ENCODE measurements at places on chromosomes 11 and 22.

- no peak for DNase-seq
Measured at GRCh38 chr11:102276783-102277182, 40.5 kb upstream of the BIRC3 start.

DNA sequence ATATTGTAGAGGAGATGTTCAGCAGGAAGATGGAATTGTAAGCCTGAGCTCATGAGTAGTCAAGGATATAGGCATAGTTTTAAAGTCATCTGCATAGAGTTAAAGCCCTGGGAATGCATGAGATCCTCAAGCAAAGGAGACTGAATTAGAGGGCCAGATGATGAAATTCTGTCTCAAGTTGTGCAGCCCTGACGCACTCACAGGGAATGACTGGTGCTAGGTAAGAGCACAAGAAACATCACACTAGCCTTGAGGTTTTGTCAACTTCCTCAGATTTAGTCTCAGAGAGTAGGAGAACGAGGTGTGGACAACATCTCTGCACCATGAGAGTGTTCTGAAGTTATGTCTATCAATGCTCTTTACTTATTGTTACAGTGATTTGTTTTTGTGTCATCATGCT is 5.8 kb downstream of the RAB38 start:
- no peak for DNase-seq

DNA sequence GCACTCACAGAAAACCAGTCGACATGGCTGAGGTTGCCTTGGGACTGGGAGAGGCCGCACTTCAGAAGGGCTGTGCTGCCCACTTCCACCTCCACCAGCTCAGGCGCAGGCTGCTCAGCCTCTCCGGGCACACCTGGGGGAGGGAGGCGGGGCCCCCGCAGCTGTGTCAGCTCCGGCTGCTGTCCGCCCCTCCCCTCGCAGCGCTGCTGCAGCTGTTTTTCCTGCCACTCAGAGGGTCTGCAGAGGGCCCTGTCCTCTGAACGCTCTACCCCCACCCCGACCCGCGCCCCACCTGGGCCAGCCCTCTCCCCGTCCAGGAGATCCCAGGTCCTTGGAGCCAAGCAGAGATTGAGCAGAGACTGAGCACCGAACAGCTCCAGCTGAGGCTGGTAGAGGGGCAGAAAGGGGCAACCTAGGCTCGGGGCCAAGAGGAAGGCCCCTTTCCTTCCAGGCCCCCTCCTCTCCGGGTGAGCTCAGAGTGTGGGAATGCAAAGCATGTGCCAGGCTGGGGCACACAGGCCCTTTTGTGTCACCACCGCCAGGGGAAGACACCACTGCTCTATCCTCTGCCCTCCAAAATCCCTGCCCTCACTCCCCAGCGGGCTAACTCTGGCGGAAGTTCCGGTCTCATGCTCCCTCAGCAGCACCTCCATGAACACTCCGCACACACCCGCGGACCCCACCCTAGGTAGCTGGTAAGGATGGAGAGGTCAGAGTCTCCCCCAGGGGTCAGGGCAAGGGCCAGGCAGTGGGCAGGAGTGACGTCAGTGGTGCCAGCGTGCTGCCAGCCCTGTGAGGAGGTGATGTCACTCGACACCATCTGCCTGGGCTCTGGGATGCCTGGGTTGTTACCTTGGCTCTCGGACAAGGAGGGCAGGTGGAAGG is 1.6 kb downstream of the MCAM start:
- peak; percentile 58 for DNase-seq

GRCh38 chr11:67352546-67353316 is 615 bp downstream of the POLD4 start:
- DNase-seq, result no peak

- DNase-seq, result no peak
Measured at GRCh38 chr11:61460986-61461385, 31.1 kb downstream of the SDHAF2 start.

DNA sequence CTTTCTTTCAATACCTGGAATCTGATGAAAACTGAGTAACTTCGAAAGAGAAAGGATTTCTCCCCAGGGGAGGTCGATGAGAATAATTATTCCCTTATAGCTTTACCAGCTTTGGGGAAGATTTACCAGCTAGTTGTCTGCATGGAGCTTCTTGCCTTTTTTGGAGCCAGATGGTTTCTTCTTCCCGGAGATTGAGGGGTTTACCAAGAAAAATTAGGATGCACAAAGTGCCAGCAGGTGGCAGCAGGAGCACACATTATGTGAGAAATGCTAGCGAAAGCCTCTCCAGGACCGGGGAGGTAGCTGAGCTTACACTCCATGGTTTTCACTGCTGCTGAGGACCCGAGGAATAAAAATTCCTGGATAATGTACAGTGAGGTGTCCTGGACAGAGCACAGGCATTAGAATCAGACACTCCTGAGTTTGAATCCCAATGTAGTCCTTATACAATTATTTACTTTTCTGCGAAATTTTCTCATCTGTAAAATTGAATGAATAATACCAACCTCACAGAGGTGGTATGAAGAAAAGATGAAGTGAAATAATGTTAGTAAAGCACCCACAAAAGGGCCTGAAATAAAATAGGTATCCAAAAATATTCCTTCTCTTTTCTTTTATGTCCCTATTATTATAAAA is 46.0 kb upstream of the PARVA start:
- peak; percentile 68 for DNase-seq

GRCh38 chr11:9386901-9387300 is 2.4 kb downstream of the IPO7 start:
- DNase-seq, result no peak

DNA sequence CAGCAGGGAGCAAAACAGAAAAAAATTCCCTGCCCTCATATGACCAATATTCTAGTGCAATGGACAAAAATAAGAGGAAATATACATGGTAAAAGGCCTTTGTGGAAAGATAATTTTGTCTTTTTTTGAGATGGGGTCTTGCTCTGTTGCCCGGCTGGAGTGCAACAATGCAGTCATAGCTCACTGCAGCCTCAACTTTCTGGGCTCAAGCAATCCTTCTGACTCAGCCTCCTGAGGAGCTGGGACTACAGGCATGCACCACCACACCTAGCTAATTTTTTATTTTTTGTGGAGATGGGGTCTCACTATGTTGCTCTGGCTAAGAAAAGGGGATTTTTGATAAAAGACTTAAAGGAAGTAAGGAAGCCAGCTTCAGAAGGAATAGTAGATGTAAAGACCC is 25.7 kb upstream of the DDX10 start:
- no peak for DNase-seq

DNA sequence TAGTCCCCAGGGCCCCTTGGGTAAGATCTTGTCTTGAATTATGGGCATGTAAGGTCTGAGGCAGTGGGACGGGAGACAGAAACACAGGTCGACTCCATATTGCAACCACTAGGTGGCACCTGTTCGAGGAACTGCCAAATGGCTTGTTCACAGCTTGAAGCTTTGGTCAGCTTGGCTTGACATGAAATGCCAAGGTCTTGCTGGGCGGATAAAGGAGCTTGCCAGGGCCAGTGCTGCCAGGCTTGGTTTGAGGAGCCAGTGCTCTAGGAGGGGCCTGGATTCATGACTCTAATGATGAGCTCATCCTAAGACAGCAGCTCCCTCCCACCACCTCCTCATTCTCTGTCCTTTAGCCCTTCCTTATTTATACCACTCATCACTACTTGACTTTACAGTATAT is 11.9 kb upstream of the NRIP3 start:
- peak; percentile 58 for DNase-seq

- no peak for DNase-seq
Measured at GRCh38 chr22:25368271-25368670, 148.8 kb downstream of the CRYBB2 start.

- DNase-seq, result no peak
Measured at GRCh38 chr11:107747622-107748021, 35.8 kb upstream of the SLN start.

DNA sequence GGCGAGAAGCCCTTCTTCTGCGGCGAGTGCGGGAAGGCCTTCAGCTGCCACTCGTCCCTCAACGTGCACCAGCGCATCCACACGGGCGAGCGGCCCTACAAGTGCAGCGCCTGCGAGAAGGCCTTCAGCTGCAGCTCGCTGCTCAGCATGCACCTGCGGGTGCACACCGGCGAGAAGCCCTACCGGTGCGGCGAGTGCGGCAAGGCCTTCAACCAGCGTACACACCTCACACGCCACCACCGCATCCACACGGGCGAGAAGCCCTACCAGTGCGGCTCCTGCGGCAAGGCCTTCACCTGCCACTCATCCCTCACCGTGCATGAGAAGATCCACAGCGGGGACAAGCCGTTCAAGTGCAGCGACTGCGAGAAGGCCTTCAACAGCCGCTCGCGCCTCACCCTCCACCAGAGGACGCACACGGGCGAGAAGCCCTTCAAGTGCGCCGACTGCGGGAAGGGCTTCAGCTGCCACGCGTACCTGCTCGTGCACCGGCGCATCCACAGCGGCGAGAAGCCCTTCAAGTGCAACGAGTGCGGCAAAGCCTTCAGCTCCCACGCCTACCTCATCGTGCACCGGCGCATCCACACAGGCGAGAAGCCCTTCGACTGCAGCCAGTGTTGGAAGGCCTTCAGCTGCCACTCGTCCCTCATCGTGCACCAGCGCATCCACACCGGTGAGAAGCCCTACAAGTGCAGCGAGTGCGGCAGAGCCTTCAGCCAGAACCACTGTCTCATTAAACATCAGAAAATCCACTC is 12.2 kb downstream of the ZNF74 start:
- no peak for DNase-seq

- DNase-seq, result peak; percentile 22
Measured at GRCh38 chr11:126194121-126194543, 17.3 kb downstream of the RPUSD4 start.

DNA sequence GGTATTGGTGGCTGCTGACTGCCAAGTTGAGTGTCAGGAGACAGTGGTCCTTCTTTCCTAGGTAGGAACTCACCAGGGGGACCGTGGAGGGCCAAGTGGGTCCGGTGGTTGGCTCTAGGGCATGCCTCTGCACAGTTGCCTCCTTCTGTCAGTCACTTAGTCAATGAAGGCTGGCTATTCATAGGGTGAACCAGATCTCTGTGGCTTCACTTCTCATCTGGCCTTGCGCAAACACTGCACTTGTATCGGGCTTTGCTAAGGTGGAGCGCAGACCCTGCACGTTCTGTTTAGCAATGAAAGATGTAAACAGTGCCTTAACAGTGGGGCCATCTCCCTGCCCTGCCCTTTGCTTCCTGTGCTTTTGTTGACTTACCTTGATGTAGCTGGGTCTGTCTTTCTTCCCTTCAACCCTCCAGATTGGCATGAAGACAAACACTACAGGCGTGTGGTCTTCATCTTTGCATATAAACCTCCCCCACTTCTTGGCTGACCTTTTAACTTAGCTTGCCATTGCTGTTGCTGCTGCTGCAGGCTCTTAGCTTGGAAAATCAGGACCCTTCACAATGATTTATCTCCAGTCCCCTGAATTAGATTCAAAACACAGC is 6.7 kb upstream of the SORL1-AS1 start:
- DNase-seq, result peak; percentile 40

- no peak for DNase-seq
Measured at GRCh38 chr11:8060801-8061554, 20.0 kb upstream of the TUB start.

DNA sequence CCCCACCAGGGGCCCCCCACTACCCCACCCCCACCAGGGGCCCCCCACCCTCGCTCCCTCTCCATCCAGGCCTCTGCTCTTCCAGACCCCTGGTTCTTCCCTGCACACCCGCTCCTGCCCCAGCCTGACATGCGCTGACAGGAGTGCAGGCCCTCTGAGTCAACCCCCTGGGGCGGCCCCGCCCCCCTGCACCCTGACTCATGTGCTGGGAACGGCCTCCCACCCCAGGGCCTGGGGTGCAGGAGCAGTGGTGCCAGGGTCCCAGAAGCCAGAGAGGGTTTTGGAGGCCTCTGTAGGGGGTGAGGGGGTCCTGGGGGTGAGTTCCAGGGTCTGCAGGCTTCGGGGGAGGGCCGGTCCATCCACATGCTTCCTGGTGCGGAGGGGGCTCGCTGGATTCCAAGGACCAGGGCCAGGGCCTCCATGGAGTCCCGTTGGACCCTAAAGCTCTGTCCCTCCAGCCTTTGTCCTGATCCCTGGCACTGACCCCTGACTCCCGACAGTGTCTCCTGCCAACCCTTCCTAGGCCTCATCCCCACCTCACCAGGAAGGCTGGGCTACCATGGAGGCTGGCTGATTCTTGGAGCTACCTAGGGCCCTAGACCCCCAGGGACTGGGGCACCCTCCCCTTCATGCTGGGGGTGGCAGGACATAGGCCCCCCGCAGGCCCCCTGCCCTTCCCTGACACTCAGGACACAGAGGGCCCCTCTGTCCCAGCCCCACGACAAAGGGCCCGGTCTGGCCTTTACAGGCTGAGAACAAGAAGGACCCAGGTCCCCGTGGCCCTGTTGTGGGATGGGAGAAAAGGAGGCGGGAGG is 583 bp upstream of the PKP3 start:
- DNase-seq, result no peak

- DNase-seq, result no peak
Measured at GRCh38 chr11:134445601-134446325, 33.7 kb upstream of the B3GAT1 start.

GRCh38 chr11:46601129-46601528 is 7.3 kb upstream of the AMBRA1 start:
- DNase-seq, result no peak

GRCh38 chr11:16770016-16770415 is 31.6 kb downstream of the C11orf58 start:
- no peak for DNase-seq

Measured in activated T-cell treated with anti-CD3 and anti-CD28 coated beads, Interleukin-2, amount 50 U/mL, for 72 hours (primary cell).